ENCODE measurements at places on chromosomes 6 and 20.

GRCh38 chr20:25864326-25864962 lies 167.8 kb upstream of the ZNF337 start:
- no peak for DNase-seq

- no peak for DNase-seq
Observed at GRCh38 chr6:132814716-132815570, 574 bp downstream of the RPS12 start.

GRCh38 chr20:34185766-34186620 lies 55.2 kb upstream of the ASIP start:
- no peak for DNase-seq

GRCh38 chr20:53036992-53037391 lies 64.8 kb downstream of the TSHZ2 start:
- DNase-seq = no peak

GRCh38 chr20:5835321-5835821 lies 85.2 kb downstream of the SHLD1 start:
- no peak for DNase-seq

DNA sequence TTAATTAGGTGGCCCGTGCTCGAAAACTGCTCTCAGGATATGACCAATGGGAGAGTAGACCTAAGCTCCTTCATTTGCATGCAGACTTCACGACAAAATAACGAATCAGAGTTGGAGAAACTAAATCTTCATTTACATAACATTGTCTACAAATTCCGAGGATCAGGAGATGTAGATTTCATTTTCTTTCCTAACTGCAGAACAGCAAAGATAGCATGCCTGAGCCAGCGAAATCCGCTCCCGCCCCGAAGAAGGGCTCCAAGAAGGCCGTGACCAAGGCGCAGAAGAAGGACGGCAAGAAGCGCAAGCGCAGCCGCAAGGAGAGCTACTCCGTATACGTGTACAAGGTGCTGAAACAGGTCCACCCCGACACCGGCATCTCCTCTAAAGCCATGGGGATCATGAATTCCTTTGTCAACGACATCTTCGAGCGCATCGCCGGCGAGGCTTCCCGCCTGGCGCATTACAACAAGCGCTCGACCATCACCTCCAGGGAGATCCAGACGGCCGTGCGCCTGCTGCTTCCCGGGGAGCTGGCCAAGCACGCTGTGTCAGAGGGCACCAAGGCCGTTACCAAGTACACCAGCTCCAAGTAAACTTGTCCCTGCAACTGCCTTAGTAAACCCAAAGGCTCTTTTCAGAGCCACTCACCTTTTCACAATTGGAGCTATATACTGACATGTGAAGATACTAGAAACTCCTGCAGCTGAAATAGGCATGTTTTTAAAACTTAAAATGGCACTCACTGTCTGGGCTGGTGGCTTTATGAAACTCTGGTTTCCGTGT lies 96.5 kb downstream of the HFE start:
- DNase-seq = no peak

Data from CMK (cell line).